ENCODE measurements at places on chromosomes 1 and 21.

GRCh38 chr1:232377494-232377770 lies 252.5 kb downstream of the SIPA1L2 start:
- DNase-seq, result no peak

DNA sequence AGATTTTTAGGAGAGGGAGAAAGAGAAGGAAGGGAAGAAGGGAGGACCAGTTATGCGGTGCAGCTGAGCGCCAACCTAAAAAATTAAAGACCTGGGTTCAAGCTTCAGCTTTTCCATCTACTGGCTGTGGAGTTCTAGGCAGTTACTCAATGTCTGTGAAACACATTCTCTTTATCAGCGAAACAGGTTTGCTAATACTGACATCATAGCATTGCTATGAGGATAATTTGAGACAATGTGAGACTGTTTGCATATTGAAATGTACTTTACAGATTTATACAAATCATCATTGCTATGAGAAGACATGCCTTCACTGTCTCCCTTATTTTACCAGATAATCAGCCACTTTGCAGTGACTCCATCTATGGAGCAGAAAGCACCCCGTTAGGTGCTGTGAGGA lies 222.9 kb upstream of the SGIP1 start:
- no peak for DNase-seq

GRCh38 chr1:37620707-37621106 lies 14.0 kb downstream of the RSPO1 start:
- DNase-seq, result no peak

GRCh38 chr1:37042506-37042905 lies 8.2 kb upstream of the GRIK3 start:
- no peak for DNase-seq

DNA sequence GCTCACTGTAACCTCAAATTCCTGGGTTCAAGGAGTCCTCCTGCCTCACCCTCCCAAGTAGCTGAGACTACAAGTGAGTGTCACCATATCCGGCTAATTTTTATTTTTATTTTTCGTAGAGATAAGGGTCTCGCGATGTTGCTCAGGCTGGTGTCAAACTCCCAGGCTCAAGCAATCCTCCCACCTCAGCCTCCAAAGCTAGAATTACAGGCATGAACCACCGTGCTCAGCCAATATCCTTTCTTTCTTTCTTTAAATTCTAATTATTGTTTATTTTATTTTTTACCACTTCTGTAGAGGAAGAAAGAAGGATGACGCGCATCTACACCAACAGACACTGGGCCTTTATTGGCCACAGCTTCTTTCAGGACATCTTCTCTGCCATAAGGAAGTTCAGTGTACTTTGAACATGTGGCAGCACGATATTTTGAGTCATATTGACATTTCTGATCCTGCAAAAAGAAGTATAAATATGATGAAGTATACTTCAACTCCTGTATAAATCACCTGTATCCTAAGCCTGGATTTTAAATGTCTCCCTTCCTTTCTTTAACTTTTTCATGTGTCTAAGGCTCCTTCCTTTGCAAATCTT lies 15.8 kb downstream of the CTSS start:
- no peak for DNase-seq

DNA sequence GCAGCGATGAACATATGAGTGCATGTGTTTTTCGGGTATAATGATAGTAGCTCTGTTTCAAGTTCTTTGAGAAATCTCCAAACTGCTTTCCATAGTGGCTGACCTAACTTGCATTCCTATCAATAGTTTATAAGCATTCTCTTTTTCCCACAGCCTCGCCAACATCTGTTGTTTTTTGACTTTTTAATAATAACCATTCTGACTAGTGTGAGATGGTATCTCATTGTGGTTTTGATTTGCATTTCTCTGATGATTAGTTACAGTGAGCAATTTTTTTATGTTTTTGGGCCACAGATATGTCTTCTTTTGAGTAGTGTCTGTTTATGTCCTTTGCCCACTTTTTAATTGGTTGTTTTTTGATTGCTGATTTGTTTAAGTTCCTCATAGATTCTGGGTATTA lies 10.6 kb upstream of the RUNX1 start:
- no peak for DNase-seq

DNA sequence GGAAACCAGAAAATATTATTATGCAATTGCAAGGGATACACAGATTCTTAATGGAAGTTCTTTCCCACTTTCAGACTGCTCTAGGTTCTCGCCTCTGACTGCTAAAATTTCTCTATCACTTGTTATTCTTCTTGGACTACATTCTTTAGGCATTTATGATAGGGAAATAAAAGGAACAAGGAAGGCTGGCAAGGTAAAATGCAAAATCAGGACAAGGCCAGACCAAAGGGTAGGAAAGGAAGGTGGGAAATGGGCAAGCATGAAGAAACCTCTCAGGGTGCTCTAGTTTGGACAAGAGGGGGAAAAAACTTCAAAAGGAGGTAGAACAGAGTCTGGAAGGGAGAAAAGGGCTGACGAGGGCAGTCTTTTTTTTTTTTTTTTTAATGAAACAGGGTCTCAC lies 26.2 kb downstream of the UROD start:
- no peak for DNase-seq

GRCh38 chr1:235078480-235079381 lies 49.9 kb downstream of the TOMM20 start:
- DNase-seq, result no peak

DNA sequence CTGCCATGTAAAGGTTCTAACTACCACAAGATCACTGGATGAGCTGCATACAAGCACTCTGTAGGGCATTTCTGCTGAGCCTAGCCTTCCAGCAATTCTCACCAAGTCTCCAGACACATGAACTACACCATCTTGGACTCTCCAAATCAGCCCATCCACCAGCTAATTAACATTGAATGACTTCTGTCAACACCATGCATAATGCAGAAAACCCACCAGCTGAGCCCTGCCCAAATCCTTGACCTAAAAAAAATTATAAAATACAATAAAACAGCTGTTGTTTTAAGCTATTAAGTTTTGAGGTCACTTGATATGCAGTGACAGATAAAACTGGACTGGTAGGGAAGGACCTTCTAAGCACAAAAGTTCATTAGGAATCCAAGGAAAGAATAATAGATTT lies 44.3 kb upstream of the ATP1B1 start:
- no peak for DNase-seq

- no peak for DNase-seq
Measured at GRCh38 chr1:6982860-6983259, 197.6 kb downstream of the CAMTA1 start.

DNA sequence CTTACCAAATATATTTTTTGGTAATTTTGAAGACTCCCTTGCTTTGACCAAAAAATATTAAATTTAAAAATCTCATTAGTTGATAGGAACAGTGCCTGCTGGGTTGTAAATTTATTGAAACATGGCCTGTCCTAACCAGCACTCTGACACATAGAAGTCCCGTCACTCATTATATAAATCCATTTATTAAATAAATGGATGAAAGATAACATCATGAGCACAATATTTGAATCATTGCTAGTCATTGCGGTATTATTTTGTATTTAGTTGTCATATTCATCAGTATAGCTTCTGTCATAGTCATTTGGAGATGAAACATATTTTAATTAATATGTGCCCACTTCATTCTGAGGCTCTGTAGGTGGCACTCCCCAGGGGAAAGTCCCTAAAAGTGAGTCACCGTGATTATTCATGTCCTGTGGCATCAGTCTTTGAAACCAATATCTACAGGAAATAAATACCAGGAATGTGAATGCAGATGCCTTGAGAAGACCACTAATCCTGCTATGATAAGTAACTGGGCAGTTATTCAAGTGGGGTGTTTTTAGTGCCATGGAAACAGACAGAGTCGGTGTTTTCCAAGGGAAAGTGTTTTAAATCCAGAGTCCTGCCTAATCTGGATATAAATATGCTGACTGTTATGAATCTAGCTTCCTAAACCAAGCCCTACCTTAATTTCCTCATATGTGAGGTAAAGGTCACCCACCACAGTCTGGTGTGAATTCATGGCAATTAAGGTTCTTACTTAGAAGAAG lies 302.0 kb downstream of the DUSP10 start:
- no peak for DNase-seq

DNA sequence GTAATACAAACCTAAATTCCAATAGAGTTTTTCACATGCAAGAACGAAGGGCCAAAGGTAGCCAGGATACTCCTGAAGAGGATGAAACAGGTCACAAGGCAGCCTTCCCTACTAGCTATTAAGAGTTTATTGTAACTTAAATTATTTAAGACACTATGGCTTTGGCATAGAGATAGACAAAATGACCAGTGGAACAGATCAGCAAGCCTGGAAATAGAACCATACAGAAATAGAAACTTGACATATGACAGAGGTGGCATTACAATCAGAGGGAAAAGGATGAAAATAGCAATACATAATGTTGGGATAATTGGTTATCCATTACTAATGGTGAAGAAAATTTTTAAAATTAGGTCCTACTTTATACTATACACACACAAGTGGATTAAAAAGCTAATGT lies 16.5 kb downstream of the GFI1 start:
- DNase-seq, result no peak

DNA sequence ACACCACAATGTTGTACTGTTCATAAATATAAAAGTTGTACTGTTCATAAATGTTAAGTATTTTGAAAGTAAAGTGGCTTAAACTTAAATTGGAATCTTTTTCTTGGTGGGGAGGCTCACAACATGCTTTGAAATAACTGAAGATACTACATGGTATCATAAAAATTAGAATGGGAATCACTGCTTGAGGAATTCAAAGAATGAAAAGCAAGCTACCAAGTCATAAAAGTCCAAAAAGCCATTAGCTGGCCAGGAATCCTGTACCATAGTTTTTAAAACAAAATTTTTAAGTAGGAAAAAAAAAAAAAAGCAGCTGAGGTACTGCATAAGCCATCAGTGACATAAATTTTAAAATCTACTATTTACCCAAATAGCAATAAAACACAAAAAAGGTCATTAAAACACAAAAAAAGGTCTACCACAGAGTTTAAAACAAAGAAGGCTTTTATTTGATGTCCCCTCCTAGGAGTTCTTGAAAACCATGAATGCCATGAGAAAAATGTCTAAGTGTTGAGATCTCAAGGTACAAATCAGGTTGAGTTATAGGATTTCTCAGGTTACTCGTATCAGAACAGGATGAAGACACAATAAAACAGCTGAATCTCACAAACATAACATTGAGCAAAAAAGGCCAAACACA lies 8.6 kb downstream of the ZZZ3 start:
- DNase-seq, result no peak

- DNase-seq, result no peak
Measured at GRCh38 chr1:16293538-16293937, 56.6 kb upstream of the CPLANE2 start.

- DNase-seq, result no peak
Measured at GRCh38 chr1:168585191-168585590, 8.8 kb downstream of the XCL1 start.

- DNase-seq, result no peak
Measured at GRCh38 chr21:33774551-33774950, 132.2 kb downstream of the ITSN1 start.

GRCh38 chr1:39898648-39899603 lies 2.8 kb downstream of the MYCL start:
- peak; percentile 21 for DNase-seq

DNA sequence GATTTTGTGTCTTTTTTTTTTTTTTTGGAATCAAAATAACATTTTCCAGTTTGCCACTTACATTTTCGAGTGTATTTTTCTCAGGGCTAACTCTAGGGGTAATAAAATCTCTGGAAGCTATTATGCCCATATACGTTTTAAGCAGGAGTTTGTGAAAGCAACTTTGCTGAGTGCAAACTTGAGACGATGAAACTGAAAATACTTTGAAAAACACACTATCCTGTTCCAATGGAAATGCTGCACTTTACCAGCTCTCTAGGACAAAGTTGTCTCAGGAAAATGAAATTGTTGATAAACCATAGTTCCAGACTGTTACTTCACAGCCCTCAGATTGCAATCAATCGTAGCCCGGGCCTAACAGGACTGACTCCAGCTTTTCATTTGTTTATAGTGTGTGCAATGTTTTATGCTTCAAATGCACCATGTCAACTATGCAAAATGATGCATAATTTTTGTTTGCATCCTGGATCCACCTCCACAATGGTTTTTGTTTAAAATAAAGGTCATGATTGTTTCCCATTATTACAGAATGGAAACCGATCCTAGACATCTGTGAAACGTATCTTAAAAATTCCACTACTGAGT lies 220.6 kb upstream of the PKN2 start:
- DNase-seq, result no peak

DNA sequence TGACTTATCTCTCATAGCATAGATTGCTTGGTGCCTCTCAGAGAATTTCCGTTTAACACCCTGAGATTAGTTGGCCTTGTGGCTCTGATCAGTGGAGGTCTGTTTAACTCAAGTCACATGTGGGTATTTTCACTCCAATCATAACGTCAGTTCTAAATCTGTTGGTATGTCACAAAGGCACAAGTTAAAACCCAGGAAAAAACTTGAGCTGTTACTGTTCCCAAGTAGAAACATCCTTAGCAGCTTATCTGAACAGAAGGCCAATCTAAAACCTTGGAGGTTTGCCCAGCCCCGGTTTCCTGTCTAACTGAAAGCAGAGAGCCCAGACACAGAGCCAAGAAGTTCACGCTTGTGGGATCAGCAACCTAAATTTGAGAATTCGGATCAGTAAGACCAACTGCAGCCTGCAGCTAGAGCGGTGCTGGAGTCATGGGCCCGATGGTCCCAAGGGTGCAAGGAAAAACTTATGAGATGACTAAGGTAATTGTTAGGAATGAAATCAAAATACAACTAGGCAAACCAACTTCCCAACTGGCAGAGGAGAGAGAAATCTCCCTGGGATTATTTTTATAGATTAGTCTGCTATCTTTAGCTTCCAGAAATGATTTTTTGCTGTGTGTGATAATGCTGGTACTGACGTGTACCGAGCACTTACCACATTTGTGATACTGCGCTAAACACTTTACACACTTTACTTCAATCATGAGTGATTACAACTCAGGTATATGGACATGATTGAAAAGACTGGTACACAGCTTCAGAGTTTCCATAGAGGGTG lies 90.2 kb upstream of the C1orf21 start:
- DNase-seq, result no peak

DNA sequence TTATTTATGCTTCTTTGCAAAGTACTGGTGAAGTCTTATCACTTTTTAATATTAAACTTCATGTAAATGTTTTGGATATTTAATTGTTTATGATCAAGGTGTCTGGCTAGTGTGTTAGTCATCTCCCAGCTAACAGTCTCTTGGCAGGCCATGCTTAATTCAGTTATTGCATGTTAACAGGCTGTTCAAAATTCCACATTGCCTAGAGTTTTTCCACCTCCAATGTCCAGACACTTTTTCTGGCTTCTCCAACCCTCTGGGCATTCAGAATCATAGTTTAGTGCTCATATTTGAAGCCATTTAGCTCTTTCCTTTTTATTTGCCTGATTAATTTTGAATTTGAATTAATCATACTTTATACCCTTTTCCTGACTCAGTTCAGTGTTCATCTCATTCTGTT lies 69.2 kb downstream of the OLFML2B start:
- DNase-seq, result no peak

- no peak for DNase-seq
Measured at GRCh38 chr1:92786111-92786901, 1.4 kb upstream of the EVI5 start.
